ENCODE measurements at places on chromosomes 3 and 15.

DNA sequence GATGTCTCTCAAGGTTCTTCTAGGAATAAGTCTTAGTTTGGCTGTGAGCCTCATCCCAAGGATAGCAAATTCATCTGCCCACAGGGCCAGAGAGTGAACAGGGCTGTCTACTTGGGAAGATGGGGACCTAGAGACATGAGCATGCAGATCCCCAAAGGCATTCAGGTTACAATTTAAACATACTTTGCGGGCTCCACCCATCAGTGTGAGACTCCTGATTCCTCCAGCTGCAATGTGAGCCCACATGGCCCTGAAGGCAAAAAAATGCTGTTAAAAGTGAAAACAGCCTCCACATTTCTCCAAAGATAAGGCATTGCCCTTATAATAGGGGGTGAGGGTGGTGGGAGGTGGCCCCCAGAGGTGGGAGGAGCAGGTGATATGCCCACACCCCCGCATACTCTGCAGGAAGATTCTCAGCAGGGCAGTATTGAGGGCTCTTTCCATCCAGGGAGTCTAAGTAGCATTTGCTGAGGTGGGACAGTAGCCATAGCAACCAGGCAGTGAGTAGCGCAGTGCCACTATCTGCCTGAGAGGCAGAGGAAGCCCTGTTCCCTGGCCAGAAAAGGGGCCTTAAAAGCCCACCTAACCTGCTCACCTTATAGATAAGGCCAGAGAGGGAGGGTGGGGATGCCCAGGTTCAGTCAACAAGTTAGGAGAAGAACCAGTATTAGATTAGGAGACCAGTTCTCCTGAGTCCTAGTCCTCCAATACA is 31.2 kb downstream of the TGM4 start:
- DNase-seq, result no peak

GRCh38 chr3:11467875-11468274 is 175.8 kb downstream of the VGLL4 start:
- DNase-seq, result no peak

DNA sequence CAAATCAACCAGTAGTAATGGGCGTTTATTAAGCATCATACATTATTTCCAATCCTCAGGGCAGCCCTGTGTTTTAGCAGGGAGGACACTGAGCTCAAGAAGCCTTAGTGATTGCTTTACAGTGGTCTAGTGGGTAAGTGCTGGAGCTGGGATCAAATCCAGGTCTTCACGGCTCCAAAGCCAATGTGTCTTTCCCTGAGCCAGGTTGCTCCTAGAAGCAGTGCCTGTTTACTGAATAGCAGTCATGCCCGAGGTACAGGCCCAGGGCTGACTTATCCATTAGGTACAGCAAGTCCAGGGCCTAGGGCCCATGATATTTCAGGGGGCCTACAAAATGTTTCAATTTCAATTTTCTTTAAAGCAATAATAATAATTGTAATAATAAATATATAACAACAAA is 9.6 kb upstream of the SMAD6 start:
- DNase-seq, result no peak

DNA sequence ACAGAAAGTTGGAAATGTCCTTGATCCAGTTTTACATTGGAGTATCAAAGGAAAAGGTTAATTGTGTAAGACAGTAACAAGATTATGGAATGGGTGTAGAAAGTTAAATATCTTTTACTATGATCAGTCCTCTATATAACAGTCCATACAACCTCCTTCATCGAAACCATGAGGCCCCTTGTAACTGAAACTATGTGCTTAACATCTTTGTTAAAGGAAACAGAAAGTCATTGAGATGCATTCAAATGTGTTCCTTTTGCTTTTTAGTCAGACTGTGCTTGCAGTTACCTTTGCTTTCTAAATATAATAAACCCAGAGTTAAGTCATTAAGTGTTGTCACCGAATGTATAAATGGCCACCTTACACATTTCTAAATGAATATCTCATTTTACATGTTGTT is 1298.5 kb downstream of the ROBO2 start:
- DNase-seq, result no peak

DNA sequence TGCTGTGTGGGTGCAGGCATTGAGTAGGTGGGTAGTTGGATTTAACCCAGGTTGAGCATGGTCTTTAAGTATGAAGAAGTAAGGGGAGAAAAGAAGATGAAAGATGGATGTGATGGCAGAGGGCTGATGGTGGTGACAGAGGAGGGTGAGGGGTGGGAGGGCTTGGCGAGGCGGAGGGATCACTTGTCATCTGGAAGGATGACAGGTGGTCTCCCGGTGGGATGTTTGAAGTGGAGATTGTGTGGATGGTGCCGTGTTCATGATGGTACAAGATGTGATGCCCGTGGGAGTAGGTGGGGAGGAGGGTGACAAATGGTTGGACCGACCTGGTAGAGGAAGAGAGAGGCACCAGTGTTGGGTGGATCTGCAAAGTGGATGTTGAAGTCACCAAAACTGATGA is 208.8 kb downstream of the RPLP1 start:
- DNase-seq, result no peak

DNA sequence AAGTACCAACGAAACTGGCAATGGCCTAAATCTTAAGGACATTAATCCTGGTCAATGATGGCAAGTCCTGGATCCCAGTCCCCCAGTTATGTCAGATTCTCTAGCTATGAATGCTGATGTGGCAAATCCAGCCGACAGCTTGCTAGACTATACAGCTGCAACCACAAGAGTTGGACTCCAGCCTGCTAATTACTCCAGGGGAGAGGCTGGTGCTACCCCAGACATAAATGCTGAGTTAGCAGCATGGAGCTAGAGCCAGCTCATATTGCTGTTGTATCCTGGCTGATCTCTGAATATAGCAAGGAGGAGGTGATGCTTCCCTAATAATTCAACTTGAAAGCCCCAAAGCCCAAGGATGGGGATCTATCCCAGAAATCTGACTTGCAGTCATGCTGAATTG is 207.1 kb downstream of the LRRN1 start:
- DNase-seq, result no peak

- DNase-seq, result no peak
These were observed 22.1 kb upstream of the SH3BP5 start for GRCh38 chr3:15354485-15354884.

- DNase-seq, result no peak
These were observed 14.1 kb upstream of the CA12 start for GRCh38 chr15:63395730-63396151.

- peak; percentile 78 for DNase-seq
These were observed 2.8 kb downstream of the ADAMTS17 start for GRCh38 chr15:100338971-100339444.

GRCh38 chr3:178966299-178967176 is 105.1 kb downstream of the ZMAT3 start:
- DNase-seq, result peak; percentile 54

GRCh38 chr3:43372809-43373559 is 86.6 kb downstream of the SNRK start:
- DNase-seq, result no peak

DNA sequence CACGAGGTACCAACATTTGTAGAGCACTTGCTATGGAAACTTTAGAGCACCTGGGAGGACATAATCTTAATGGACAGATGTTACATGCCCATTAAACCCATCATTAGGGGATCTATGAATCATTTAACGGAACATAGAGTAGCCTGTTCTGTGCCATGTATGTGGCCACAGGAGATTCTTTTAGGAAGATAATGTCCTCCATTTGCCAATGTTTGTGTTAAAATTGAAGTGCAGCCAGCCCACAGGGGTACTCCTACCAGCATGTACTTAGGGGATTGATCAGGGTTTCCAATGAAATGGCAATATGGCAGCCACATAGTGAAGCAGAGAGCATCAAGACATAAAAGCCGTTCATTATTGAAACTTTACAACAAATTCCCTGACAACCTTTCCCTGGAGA is 70.7 kb downstream of the TNIK start:
- DNase-seq, result no peak

GRCh38 chr3:31252216-31253185 is 280.2 kb upstream of the STT3B start:
- no peak for DNase-seq

DNA sequence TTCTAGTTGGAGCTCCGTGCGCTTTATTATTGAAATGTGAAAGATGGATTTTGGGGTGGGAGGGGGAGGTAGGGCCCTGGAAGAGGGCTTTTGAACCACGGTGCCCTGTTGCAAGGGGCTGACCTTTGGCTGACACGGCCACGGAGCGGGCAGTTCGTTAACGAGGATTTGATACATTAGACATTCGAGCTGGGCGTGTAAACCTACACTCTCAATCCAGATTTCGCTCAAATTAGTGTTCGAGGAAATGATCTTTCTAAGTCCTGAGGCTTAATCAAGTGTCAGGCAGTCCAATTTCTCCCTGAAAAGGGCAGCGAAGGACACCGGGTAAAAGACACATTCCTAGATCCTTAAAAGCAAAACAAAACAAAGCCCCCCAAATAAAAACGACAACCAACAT is 13.0 kb downstream of the ZIC1 start:
- no peak for DNase-seq

DNA sequence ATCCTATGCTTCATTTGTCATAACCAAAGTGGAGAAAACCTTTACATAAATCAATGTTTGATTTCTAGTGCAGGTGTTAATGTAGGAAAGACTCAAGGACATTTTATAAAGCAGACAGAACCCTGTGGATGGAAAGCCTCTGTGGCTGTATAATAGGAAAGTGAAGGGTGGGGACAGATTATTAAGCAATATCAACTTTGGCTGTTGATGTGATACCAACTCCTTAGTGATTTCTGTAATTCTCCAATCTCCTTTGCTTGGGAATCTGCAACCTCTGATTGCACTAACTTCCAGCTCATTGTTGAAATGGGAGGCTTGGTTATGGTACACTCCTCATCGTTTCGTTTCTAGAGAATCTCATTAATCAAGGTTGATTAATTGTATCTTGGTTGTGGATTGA is 29.3 kb upstream of the ADGRG7 start:
- DNase-seq, result no peak

DNA sequence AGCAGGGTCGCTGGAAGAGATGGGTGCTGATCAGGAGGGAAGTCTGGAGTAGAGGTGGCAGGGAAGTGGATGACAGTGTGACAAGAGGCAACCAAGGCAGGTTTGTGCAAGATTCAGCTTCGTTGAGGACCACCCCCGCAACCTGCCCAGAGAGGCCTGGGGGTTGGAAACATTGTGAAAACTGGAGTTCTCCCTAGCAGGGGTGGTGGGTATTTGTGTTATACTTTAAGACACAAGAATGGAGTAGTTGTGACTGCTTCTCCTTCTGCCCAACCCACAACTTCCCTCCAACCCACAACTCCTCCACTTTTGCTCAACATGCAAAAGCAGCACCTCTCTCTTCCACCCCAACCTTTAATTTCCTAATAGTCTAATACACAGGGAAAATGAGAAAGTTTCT is 8.6 kb upstream of the ARNT2 start:
- no peak for DNase-seq

- peak; percentile 74 for DNase-seq
These were observed 12.1 kb downstream of the B3GNT5 start for GRCh38 chr3:183265157-183265642.
